ENCODE measurements at places on chromosomes 2 and 18.

DNA sequence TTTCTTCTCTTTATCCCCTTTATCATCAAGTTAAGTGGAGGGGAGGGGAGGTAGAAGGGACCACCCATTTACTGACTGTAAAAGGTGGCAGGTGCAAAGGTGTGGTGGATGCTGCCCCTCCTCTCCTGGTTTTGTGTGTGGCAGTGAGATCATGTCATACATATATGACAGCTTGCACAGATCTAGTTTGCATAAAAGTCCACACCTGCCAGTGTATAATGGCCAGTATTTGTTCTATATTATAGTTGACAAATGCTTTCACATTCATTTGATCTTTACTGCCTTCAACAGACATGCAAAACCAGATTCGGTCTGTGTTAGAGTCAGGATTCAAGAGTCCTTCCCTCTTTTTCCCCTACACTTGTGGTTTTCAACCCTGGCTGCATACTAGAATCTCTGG is 55.1 kb downstream of the TGFA start:
- no peak for DNase-seq

DNA sequence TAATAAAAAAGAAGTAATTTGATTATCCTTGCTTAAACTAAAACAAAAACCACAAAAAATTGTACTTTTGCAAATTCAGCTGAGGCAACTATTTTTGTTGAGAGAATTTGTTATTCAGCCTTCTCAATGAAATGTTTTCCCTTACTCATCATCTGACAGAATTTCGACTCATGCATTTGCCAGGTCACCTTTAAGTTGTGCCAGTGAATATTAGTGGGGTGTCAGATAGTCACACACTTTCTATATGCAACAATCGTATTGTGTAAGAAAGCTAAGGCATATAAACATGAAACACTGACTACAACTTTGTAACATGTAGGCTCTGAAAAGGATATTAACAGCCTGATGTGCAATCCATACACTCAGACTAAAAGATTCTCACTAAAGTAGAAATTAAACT is 1653.1 kb upstream of the SLC39A10 start:
- no peak for DNase-seq

GRCh38 chr2:62229082-62229605 is 33.2 kb downstream of the B3GNT2 start:
- no peak for DNase-seq

GRCh38 chr18:73244401-73244800 is 376.6 kb upstream of the NETO1 start:
- DNase-seq: no peak

DNA sequence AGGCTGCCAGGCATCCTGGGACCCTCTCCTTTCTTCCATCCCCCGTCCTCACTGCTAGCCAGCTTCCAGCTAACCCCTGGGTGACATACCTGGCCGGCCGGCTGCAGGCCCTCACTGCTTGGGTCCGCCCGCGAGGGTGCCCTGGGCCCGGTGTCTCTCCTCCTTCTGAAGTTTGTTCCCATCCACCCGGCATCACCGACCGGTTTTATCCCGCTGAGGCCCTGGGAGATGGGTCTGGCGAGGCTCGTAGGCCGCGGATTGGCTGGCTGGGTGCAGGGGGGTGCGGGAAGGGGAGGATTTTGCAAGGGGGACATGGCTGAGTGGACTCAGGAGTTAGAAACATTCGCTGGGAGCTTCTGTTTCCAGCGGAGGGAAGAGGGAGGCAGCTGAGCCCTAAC is at the start of gene PAX8:
Gene PAX8 (minus strand): TSS at position 180 of the 398 bp plus-strand sequence. CDS start 527 bp downstream, outside the sequence.
- DNase-seq: no peak

- DNase-seq: no peak
Observed at GRCh38 chr2:143530758-143531157, 401.5 kb downstream of the ARHGAP15 start.

GRCh38 chr2:60832621-60833020 is 48.8 kb upstream of the REL start:
- DNase-seq: no peak

DNA sequence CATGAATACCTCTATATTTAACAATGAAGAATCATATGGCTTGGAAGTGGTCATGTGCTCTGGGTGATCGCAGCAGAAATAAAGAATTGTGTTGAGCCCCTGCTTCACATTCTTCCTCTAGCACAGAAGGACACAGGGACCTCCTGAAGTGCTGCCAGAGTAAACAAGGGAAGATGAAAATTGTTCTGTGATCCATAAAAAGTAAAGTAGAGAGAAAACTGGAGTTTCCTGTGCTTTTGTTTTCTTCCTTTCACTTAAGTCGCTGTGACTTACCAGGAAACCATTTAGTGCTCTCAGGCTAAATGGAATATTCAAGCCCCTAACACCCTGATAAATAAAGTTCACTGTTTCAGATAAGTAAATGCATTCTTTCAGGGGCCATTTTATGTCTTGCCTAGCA is 1173.6 kb upstream of the CHAC2 start:
- DNase-seq: no peak

DNA sequence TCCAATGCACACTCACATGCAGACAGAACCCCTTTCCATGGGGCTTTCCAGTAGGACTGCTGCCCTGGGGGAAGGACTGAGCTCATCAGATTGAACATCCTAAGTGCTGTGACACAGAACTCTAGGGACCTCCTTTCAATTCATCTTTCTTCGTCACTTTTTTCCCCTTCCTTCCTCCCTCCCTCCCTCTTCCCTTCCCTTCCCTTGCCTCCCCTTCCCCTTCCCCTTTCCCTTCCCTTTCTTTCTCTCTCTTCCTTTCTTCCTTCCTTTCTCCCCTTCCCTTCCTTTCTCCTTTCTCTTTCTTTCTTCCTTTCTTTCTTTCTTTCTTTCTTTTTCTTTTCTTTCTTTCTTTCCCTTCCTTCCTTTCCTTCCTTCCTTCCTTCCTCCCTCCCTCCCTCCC is 39.6 kb upstream of the GATA6 start:
- no peak for DNase-seq

DNA sequence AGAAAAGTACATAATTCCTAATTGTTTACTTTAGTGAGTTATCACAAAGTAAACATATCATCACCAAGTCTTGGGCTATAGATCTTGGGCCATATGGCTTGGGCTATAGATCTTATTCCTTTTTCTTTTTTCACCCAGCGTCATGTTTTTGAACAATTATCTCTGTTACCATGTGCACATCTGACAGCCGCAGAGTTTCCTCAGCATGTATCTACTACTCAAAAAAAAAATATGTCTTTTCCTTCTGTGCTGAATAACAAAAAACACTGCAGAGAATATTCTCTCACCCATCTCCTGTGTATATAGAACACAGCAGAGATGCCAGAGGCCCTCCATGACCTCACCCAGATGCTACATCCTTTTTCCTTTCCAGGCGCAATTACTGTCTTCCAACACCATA is 76.2 kb upstream of the MYO3B start:
- no peak for DNase-seq

DNA sequence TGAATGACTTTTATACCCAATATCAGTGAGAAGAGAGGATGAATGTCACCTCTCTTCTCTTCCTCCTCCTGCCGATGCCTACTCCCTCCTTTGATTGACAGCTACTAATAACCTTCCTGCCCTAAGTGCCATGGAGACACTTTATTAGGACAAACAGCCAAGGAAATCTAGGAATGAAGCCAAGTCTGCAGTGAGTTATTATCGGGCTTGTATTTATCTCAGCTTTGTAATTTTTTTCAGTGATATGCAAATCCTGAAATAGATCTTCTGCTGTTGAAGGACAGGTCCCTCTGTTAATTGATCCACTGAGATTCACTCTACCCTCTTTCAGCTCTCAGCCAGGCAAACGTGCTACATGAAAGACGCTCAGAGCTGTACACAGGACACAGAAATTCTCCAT is 686.7 kb downstream of the TMEM182 start:
- no peak for DNase-seq

- DNase-seq: no peak
Observed at GRCh38 chr2:100254646-100255210, 67.6 kb downstream of the LONRF2 start.

GRCh38 chr2:124877141-124877577 is 852.1 kb downstream of the CNTNAP5 start:
- DNase-seq: no peak

DNA sequence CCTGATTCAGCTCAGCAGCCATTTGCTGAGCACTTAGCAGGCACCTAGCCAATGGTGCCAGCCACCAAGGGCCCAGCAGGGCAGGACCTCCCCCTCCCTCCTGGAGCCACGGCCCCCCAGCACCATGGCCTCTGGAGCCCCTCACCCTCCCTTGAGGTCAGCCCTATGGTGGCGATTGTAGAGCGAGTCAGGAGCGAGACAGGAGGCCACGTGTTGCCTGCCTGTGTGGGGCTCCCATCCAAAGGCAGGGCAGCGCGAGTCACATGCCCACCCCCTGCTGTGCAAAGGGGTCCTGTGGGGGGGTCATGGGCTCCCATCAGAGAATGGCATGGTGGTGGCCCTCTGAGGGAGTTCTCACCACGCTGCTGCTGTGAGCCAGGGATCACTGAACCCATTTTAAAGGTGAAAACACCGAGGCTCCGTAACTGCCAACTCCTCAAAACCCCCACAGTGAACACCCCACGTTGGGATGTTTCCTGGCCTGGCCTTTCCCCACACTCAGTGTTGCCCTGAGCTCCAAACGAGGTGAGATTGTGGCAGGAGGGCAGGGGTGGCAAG is 35.6 kb downstream of the RAMP1 start:
- no peak for DNase-seq

GRCh38 chr18:63109022-63109421 is 210.5 kb downstream of the BCL2 start:
- no peak for DNase-seq

GRCh38 chr2:73776869-73777519 is 2.9 kb downstream of the DUSP11 start:
- DNase-seq: no peak

- DNase-seq: peak; percentile 77
Observed at GRCh38 chr18:57881818-57882413, 78.8 kb upstream of the ATP8B1 start.

DNA sequence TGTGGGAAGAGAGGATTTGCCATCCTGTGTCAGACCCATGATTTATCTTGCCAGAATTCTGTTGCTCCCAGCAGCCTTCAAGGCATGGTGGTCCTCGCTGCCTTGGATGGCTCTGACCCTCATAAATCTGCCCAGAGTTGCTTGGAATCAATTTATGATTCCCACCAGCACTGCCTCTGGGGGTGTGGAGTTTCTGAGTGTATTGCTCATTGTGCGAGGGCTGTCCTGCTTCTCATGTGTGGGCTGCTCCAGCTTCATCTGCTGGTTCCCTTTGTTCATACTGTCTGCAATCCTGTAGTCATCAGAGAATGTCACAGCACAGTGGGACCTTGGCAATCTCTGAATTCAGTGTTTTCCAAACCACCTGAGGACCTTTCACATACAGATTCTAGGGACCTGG is 139.8 kb downstream of the CLIP4 start:
- no peak for DNase-seq

- DNase-seq: no peak
Observed at GRCh38 chr2:220068846-220069245, 441.4 kb downstream of the SLC4A3 start.

- DNase-seq: no peak
Observed at GRCh38 chr2:892892-893291, 57.8 kb upstream of the SNTG2 start.

- DNase-seq: no peak
Observed at GRCh38 chr18:40868110-40868858, 1086.8 kb upstream of the PIK3C3 start.

DNA sequence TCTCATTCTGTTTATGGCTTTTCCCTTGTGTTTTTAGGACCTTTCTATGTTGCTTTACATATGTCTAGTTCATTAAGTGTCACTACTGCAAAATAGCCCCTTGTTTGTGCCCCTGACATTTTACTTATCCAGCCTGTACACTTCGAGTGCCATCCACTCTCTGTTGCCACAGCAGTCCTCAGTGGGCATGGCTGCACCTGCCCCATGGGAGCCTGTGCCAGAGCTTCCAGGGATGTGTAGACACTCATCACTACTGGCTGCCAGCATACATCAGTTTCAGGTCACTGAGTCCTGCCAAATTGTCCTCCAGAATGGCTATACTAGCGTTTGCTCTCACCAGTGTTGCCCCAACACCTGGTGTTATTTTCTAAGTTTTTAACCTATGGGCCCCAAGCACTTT is 80.4 kb downstream of the ARMC9 start:
- DNase-seq: no peak

- DNase-seq: no peak
Observed at GRCh38 chr18:75162467-75162866, 46.5 kb downstream of the PTGR3 start.

DNA sequence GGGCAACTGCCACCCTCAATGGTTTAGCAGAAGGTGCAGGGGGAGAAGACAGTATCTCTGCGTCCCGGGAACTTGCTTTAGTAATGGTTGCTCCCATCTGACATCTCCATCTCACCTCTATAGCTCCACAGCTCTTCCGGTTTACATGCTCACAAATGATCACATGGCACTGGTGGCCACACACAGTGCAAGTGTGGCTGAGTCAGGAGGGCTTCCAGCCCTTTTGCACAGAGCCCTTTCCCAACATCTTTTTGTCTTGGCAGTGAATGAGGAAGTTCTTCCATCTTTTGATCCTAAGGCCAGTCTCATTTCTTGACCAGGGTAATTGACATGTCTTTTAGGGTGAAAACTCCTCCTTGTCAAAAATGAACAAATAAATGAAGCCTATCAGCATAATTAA is 347.7 kb downstream of the LPIN1 start:
- no peak for DNase-seq

DNA sequence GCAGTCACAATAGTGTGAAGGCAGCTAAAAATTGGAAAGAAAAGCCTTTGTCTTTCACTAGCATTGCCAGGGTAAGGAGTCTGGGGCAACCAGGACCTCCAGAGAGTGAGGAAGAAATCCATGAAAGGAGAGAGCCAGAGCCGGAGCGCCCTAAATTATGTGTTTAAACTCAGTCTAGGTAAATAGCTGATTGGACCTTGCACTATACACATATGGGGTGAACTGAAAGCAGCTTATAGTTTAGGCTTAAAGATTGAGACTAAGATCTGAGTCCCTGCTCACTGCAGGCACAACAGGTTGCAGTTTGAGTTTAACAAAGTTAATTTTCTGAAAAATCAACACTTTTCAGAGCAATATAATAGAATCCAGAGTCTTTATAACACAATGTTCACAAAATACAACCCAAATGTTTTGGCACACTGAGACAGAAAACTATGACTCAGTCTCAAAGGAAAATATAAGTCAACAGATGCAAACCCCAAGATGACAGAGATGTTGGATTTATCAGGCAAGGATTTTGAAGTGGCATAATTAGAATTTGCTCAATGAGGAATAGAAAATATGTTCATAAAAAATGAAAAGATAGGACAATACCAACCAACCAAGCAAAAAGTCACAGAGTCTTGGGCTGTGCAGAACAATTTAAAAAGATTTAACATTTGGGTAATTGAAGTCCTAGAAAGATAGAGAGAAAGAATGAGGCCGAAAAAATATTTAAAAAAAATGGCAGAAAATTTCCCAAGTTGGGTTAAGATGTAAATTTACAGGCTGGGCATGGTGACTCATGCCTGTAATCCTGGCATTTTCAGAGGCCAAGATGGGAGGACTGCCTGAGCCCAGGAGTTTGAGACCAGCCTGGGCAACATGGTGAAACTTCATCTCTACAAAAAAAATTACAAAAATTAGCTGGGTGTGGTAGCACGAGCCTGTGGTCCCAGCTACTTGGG is 39.6 kb downstream of the DOK1 start:
- no peak for DNase-seq
